ENCODE measurements at places on chromosomes 5 and 9. TPM values are rescaled to one million over a fixed set of nuclear protein-coding genes. Genes with fewer than 3 reads are reported as not detected.

Gene SLC36A2
- not detected for total RNA-seq

Gene FGF10
- total RNA-seq, result 12.9 TPM

- no peak for DNase-seq
These were observed 8.8 kb downstream of the FAM200C start for GRCh38 chr5:160390787-160391696.

GRCh38 chr9:1100945-1101344, 50.8 kb downstream of the DMRT2 start:
- DNase-seq, result no peak

GRCh38 chr9:71911061-71911907, at the start of the genes ABHD17B and C9orf85:
TSS of gene ABHD17B (minus strand) at chr9:71911193. CDS start at chr9:71875080, 36,113 bp downstream.
TSS of gene C9orf85 (plus strand) at chr9:71911639. CDS start at chr9:71911735, 96 bp downstream.
- DNase-seq, result peak; percentile 98

- no peak for DNase-seq
These were observed 25.6 kb downstream of the TMEFF1 start for GRCh38 chr9:100498592-100498991.

DNA sequence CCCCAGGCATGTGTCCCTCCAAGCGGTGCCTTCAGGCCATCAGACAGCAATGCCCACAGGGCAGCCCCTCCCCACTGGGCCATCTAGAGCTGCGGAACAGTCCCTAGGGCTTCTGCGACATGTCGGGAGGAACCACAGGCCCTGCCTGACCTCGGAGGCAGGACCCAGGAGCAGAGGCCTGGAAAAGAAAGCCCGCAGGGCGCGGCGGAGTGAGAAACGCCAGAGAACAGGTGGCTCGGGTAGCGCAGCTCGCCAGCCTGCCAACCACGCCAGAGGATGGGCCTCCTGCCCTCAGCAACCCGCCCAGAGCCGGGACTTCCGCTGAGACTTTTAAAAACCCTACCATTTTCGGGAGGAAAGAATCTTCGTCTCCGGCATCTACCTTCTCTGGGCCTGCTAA, 715 bp downstream of the LCN8 start:
- DNase-seq, result no peak

DNA sequence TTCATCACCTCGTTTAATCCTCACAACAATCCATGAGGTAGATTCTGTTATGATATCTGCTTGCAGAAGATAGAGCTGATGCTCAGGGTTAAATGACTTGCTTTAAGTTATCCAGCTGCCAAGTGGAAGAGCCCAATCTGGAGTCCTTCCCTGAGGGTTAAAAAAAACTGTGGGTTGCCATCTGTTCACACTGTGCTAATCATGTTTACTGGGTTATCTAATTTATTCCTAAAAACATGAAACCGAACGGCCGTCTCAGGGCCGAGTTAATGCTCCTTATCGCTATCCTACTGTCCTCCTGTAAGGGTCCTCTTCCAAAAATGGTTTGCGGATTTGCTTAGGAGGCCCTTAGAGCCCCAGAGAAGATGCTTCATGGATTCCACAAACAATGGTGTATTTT, 153.3 kb downstream of the YIPF5 start:
- no peak for DNase-seq

DNA sequence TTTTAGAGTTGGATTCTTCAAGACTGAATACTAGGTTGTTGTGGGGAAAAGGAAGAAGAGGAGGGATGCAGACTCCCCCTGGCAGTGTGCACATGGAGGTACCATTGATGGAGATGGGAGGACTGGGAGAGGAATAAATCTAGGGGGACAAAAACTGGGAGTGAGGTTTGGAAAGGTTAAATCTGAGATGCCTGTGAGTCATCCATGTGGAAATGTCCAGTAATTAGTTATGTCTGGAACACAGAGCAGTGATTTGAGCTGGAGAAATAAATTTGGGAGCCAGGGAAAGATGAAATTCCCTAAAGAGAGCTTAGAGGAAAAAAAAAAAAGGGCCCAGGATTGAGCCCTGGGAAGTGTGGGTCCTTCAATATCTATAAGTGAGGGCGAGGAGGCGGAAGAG, 8.0 kb upstream of the CCIN start:
- DNase-seq, result no peak

GRCh38 chr9:97889941-97890887, 32.1 kb downstream of the TRMO start:
- DNase-seq, result no peak

DNA sequence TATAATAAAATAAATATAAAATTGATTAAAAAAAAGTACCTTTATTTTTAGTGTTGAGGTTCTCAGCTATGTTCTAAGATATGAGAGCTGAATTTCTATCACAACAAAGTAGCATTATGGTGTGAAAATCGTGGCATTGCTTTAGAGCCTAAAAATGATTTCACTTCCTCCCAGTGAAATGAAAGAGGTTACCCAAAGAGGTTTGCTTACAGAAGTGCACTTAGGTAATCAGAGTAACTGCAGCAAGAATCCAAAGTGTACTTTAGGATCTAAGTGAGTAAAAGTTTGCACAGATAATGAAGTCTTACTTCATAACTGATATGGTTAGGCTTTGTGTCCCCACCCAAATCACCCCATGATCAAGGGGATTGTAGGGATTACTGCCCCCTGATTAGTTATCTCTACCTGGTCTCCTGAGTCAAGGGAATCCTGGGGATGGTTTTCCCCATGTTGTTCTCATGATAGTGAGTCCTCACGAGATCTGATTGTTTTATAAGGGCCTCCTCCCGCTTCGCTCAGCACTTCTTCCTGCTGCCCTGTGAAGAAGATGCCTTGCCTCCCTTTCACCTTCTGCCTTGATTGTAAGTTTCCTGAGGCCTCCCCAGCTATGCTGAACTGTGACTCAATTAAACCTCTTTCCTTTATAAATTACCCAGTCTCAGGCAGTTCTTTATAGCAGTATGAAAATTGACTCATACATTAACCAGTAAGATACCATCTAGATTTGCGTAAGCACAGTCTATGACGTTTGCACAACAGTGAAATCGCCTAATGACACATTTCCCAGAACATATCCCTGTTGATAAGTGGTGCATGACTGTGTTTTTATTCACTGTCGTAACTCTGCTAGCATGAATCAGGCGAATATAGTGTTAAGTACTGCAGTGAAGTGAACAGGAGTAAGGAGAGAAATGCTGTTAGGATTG, 40.3 kb upstream of the LRRC70 start:
- no peak for DNase-seq

- DNase-seq, result no peak
These were observed 36.3 kb downstream of the OLFM1 start for GRCh38 chr9:135123773-135124134.

DNA sequence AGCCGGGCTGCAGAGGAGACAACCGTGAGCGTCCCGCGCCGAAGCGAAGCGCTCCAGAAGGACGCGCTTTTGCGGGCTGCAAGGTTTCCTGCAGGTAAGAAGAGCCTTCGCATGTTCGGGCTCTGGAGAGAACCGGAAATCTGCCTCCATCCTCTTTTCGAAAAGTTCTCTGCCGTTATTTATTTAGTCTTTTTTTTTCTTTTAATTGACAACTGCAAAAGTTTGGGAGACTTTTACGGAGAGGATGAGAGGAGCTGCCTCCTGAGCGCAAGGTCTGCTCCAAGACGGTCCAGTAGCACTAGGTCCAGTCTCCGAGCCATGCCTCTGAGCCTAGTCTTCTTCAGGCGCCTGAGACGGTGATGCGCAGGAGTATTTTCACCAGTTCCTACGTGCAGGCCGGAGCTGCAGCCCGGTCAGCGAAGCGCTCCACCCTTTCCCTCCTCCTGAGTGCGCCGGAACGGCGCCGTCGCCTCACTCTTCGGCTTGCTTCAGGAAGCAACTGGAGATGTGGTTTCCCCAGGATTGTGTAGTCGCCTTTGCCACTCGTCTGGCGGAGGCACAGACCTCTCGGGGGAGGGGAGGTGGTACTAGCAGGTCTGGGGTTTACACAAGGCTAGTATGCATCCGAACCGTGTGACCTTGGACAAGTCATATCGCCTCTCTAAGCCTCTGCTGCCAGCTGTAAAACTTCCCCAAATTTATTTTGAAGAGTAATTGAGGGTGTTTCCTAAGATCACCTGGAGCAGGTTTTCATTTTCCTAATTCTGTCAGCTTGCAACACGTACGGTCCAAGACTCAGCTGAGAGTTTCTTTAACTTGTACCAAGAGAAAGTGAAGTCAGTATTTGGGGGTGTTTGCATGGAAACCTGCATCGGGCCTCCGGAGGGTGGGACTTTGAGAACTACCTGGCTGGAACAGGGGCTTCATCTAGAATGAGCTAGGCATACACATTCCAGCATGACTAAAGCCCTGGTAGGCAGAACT, 4.5 kb downstream of the POU4F3 start:
- DNase-seq, result no peak

- no peak for DNase-seq
These were observed 817.8 kb downstream of the TLE1 start for GRCh38 chr9:80871596-80871995.

GRCh38 chr9:92668746-92669526, 995 bp downstream of the IPPK start:
- DNase-seq, result peak; percentile 50

DNA sequence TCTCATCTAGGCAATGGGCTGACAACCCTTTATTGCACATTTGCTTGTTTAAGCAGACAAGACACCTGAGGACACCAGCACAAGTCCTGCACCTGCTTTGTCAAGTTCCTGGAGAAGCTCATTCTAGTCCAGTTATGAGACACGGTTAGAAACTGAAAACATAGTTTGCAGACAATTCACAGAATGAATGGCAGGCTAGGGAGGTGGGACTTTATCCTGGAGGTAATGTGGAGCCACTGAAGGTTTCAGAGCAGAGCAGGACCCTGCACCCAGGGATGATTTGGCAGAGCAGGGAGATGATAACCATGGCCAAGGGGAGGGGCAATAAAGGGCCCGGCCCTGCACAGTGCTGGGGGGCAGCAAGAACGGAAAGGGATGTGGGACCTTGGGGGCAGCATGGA, 50.7 kb upstream of the SLC25A51 start:
- no peak for DNase-seq
